Frontal cortex (tissue), 4 donors: ENCODE measurements at places on chromosomes 5 and 9.
A peak's percentile ranks its signal among the peaks of the same experiment; 100 is the strongest.

DNA sequence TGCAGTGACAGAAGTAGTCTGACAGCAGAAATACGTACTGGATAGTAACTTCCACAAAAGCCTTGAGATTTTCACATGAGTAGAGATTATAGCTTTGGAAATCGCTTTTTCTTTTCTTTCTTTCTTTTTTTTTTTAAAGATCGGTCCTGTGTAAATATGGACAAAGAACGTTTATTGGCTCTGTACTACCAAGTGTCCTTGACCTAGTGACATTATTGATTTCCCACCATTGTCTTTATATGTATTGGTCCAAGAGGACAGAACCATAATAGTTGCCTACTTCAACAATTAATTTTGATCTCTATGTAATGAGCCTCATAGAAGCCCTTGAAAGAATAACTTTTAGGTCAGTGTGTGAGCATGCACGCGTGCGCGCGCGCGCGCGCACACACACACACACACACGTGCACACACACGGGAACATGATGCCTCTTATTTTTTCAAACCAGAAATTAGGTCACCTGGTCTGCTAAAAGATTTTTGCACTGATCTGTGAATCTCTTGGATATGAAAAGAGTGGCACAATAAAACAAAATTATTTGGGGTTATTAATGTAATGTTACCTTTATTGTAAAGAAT lies 516.8 kb downstream of the PSAT1 start:
- no peak for DNase-seq

GRCh38 chr9:130356877-130357584 lies 87.7 kb upstream of the ASS1 start:
- DNase-seq = no peak

DNA sequence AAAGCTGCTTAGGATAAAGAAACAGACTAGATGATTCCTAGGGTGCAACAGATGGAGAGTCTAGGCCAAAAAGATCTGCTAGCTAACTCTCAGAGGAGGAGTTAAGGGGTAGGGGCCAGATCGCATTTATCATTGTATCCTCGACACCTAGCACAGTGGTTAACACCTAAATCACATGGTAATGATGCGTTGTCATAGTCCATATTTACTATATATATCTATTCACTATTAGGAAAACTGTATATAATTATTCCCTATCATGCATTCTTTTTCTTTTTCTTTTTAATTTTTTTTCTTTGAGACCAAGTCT lies 92.8 kb upstream of the SLC44A1 start:
- DNase-seq = no peak

- no peak for DNase-seq
Measured at GRCh38 chr5:72036951-72037350, 70.3 kb upstream of the MAP1B start.

DNA sequence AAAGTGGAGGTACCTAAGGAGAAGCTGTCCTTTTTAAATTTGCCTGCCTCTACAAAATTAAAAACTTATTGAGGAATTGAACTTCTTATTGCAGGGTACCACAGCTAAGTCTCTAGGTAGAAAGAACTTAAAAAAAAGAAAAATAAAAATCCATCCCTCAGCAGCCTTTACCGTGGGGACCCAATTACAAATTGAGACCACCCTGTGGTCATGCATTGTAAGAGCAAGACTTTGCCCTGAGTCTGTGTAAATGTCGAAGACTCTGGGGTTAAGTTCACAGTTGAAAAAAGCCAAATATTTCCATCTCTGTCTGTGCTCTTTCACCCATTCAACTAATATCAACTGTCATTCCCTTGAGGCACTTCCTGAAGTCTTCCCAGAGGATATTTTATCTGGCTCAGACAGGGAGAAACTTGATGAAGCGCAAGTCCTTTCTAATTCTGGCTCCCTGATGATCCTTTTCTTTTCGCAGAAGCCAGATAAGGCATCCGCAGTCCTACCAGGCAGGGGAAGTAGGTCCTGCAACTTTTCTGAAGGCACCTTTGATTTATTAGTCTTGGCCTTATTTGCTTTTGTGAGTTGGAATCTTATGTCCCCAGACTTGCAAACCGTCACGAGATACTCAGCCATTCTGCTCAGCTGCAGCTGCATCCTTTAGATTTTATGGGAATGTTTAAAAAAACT lies 323.8 kb upstream of the WWC1 start:
- no peak for DNase-seq

- DNase-seq = no peak
Measured at GRCh38 chr5:122253794-122254193, 58.2 kb upstream of the SNCAIP start.

DNA sequence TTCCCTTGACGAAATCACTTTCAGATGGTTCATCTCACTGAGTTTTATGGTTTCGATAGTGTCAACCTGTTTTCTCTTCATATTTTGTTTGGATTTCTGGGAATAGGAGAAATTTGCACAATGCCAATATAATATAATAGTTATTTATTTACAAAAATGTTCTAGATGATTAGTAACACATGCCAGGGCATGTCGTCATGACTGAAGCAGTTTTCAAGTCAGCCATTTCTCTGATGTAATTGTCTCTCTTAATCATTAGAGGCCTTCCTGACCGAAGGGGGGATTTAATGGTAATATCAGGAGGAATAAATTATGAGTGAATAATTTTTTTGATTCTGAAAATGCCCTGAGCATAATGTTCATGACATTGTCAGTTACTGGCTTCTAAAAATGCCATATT lies 246.5 kb upstream of the ATP10B start:
- DNase-seq = no peak

DNA sequence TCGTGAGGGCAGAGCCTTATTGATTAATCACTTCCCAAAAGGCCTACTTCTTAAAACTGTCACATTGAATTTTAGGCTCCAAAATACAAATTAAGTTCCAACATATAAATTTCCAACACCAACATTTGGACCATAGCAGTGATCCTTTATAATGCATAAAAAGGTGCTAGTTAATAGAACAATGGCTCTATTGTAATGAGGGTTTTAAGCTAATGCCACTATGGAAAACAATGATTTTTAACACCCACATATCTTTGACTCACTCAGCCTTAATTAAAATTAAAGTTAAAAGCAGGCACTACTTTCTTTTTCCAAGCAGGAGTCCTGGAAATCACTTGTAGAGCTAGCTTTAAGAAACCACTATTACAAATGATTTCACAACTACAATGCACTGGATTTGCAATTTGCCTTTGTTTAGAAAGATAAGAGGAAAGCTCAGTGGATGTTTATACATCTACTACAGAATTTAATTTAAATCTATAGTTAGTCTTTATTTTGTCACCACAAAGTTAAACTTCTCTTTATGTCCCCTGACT lies 41.8 kb downstream of the DPYSL3 start:
- no peak for DNase-seq

DNA sequence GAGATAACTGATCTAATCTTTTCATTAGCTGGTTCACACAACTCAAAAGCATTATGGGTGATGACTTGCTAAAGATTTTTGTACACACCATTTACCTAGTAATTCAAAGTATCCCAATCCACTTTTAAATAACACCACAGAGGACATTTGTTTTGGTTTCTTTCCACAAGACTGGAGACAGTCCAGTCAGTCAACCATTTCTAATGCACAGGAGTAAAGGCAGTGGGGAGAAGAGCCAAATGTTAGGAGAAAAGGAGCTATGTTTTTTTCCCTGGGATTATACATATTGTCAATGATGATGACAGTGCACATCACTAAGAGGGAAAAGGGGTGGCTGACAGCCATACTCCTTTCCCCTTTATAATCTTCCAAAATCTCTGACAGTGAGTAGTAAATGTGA lies 240.9 kb downstream of the GABRB2 start:
- DNase-seq = no peak

- DNase-seq = no peak
Measured at GRCh38 chr9:96029722-96030530, 154.4 kb downstream of the ERCC6L2 start.

DNA sequence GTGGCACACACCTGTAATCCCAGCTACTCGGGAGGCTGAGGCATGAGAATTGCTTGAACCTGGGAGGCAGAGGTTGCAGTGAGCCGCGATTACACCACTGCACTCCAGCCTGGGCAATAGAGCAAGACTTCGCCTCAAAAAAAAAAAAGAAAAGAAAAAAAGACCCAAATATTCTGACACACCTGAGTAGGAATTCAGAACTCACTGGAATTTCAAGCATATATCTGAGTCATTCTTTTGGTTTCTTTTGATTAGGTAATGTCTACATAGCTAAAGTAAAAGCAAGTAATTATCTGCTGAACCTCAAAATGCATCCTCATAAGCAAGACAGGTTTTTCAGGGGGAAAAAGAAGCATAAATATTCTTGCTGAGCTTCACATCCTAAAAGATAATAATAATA lies 35.9 kb downstream of the ANKRD31 start:
- DNase-seq = no peak

DNA sequence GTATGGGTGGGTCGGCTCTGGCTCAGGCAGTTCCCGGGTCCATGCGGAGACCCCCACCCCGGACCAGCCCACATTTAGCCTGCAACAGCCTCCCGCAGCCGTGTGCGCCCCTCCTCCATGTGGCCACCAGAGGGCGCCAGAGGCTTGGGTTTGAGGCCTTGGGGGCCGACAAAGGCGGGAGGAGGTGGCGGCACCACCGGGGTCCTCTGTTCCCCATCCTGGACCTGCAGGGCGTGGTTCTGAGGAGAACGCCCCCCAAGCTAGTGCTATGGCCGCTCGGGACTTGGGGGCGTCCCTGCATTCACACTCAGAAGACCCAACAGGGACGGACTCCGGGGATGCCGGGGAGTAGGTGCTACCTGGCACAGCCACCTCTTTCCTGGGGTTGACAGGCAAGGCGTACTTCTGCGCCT lies 16.5 kb downstream of the ASS1 start:
- peak; percentile 82 for DNase-seq

DNA sequence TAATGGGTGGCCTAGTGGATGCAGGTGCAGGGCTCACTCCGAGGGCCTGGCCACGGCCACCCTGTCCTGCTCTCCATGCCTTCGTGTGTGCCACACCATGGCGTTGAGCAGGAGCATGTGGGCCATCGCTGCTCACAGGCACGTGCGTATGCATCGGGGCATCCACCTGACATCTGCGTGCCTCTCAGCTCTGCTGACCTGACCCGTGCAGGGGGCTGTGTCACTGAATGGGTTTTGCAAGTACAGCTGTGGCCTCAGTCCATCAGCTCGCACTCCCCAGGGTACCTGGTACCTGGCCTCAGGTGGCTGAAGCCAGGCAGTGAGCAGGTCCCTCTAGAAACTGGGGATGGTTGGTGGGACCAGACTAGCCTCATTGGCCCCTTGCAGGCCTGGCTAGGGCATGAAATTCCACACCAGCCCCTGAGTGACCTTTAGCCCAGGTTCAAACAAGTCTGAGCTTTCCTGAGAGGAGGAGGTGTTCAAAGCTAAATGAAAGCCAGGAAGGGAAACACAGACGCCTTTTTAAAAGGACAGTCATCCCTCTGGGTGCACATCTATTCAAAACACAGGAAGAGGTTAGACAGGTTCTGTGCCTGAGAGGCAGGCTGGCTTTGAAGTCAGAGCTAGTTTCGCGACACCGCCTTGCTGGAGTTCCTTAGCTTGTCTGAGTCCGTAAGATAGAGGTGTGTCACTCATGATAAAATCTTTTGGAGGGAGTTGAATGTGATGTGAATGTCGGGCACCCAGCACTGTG lies 74.0 kb downstream of the MACROH2A1 start:
- no peak for DNase-seq

- DNase-seq = no peak
Measured at GRCh38 chr9:132572921-132573320, 9.5 kb upstream of the BARHL1 start.

- no peak for DNase-seq
Measured at GRCh38 chr9:127549751-127550150, 62.3 kb upstream of the STXBP1 start.

DNA sequence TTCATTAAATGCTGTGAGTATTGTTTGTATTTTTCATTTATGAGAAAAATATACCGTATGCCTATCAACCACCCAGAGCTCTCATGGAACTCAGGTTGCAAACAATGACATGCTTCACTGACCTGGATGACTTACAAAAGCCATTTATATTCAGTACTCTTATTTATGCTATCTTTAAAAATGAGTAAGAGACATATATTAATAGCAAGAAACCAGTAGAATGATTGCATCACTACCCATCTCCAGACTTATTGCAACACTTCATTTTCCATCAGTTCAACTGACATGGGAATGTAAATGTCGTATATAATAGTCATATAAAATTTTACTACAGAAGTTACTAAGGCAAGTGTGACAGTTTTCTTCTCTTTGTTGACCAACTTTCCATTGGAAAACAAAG lies 69.1 kb downstream of the OTP start:
- no peak for DNase-seq

DNA sequence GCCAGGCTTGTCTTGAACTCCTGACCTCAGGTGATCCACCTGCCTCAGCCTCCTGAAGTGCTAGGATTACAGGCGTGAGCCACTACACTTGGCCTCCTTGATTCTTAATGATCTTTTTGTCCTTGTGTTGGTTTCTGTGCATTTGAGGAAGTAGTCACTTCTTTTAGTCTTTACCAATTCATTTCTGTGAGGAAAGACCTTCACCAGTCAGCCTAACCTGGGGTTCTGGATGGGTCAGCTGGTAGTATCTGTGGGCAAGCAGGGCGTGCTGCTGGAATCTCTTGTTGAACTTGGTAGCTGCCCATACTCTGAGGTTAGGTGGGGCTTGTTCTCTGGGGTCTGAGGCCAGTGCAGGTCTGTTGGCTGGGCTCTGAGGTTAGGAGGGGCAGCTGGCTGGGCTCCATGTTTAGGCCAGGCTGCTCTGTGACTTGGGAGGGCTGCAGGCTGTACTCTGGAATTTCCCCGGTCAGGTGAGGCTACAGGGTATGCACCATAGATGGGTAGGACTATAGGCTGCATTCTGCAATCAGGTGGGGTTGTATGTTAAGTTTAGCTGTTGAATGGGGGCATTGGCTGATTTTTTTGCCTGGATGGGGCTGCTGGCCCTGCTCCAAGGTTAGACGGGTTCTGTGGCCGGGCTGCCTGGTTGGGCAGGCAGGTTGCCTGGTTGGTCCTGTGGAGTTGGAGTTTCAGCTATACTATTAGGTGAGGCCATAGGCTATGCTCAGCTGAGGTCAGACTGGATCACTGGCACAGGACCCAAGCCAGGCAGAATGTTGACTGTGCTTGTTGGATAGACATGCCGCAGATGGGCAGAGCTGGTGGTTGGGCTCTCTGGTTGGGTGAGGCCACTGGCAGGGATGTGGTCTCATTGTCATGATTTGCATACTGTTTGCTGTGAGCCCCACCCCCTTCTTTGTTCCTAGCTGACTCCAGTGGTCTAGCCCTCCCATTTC lies 19.2 kb downstream of the UBAP1 start:
- no peak for DNase-seq

- DNase-seq = no peak
Measured at GRCh38 chr9:75228893-75229292, 140.6 kb downstream of the OSTF1 start.
